Neural crest cell (in vitro differentiated cells): ENCODE measurements at places on chromosomes 4 and X.

GRCh38 chrX:20382518-20383297 is 116.0 kb upstream of the RPS6KA3 start:
- DNase-seq: no peak

DNA sequence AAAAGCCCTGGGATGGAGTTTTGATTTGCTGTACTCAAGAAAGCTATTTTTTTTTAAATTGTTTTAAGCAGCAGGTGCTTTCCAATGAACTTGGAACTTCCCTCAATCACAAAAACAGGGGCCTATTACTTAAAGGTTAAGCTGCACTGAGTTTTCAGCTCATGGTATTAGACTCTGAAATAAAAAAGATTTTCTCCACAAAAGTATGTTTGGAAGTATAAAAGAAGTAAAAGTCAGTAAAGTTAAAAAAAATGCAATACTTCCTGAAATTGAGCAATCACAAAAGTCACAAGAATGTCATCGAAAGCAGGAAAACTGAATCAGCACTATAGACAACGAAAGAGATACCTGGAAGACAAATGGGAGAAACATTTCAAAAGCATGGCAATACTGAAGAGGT is 38.9 kb upstream of the PLAC8 start:
- no peak for DNase-seq

DNA sequence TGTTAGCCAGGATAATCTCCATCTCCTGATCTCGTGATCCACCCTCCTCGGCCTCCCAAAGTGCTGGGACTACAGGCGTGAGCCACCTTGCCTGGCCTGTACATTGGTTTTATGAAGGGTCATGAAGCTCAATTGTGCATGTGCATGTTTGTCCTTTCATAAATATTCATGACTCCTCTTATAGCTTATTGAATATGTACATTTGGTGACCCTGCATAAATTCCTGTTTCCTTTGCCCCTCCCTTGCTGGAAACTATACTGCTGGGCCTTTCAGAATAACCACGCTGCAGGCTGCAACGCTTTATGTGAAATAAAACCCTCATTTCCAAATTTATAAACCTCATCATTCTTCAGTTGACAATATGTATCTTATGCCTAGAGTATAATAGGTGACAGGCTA is 978.0 kb upstream of the LCORL start:
- DNase-seq: no peak

DNA sequence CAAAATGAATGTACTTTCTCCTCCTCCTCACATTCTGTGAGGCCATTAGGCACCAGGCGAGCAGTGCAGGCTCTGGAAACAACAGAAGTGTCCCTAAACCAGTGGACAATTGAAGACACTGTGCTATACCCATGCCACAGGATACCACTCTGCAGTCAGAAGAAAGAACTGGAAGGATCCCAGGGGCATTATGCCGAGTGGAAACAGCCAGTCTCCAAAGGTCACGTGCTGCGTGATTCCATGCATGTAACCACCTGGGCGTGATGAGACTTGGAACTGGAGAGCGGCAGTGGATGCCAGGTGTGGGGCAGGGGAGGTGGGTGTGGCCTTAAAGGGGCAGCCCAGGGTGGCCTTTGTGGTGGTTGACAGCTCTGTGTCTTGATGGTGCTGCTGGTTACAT is 139.4 kb downstream of the EVC2 start:
- no peak for DNase-seq

GRCh38 chr4:105542039-105542438 is 10.4 kb upstream of the ARHGEF38 start:
- DNase-seq: no peak

DNA sequence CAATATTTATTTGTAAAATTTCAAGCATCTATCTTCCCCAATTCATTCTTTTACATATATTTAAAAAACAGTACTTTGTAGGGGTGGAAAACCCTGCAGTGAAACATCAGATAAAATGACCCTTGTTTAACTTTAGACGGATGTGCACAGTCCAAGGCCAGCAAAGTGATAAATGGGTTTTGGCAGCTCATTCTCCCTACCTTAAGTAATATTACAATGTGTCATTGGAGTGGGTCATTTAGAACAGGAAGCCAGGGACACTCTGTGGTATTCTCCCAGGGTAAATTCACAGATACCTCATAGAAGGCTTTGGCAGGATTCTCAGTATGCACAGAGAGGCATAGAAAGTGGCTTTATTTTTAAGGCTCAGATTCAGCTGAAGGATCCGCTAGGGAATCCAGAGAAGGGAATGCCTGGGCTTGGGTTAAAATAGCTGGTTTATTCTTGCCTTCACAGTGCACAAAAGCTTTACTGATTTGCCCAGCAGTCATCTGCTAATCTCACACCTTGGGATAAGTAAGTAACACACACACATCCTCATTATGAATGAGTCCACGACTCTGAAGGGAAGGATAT is 206.7 kb downstream of the RASL11B start:
- DNase-seq: no peak

- peak; percentile 71 for DNase-seq
Measured at GRCh38 chrX:131633285-131633917, 89.5 kb downstream of the OR13H1 start.

DNA sequence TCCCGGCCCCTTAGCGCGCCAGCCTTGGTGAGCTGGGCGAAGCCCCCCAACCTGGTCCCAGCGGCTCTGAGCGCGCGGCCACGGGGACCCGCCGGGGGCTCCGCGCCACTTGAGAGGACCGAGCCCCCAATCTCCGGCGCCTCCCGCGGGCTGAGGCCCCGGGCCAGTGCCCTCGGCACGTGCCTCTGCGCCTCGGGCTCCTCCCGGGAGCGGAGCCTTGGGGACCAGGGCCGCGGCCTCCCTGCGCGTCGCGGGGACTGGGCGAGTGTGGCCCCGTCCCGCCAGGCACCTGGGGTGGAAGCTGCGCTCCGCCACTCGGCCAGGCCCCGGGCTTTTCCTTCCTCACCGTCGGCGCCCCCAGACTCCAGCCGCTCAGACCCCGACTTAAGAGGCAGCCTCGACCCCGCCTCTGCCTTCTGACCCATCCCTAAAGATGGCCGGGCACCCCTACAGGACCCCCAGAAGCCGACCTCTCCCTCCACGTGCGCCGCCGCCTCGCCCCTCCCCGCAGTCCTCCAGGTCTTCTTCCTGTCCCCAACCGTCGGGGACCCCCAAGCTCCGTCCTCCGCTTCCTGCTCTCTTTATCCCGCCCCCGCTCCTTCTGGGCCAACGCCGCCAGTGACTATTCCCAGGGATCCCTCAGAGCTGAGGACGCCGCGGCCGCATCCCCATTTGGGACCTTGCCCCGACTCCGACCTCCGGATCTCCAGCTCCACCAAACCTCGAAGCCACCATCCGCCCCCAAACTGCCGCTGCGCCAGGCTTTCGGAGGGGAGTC is 752 bp downstream of the ERAS start:
- no peak for DNase-seq

DNA sequence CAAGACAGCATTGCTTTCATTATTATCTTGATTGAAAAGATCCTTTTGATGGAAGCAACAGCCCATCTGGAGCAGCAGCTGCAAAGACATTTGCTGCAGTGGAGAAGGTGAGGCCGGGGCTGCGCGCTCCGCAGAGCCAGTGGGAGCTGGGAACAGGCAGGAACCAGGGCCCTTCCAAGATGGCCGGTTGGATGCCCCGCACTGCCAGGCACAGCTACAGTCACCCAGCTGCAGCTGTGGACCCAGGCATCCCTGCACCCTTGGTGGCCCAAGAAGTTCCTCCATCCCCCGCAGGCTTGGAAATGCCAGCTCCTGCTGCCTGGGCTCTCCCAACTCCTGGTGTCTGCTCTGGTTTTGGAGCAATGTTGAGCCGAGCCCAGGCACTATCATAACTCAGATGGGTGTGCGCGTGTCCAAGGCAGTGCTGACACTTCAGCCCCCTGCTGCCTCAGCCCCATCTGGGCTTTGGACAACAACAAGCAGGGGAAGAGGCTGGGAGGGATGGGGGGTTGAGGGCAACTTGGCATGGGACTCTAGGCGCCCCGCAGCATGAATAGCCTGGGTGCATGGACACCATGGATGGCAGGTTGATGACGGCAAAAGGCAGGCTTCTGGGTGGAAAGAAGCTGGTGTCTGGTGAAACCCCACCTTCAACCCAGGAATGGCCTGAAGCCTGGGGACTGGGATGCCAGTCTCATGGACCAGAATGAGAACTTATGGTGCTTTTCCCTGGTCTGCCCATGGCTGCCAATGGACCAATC is 371.8 kb downstream of the FSTL5 start:
- no peak for DNase-seq

GRCh38 chr4:139689093-139689722 is 23.6 kb downstream of the MGST2 start:
- DNase-seq: no peak

DNA sequence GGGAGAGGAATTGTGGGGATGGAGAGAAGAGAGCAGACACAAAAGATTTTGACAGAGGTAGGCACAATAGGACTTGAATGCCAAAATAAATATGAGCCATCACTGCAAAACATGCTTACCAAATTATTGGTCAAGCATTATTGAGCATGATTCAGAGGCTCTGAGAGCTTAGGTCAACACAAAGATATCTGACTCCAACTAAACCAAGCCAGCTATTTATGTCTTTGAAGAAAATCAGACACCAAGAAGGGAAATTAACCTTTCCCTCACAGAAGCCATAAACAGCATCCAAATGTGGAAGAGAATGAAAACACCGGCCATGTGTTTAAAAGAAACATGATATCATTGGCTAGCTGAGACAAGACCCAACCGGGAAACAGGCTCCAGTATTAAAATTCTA is 323.2 kb downstream of the RAB28 start:
- no peak for DNase-seq

DNA sequence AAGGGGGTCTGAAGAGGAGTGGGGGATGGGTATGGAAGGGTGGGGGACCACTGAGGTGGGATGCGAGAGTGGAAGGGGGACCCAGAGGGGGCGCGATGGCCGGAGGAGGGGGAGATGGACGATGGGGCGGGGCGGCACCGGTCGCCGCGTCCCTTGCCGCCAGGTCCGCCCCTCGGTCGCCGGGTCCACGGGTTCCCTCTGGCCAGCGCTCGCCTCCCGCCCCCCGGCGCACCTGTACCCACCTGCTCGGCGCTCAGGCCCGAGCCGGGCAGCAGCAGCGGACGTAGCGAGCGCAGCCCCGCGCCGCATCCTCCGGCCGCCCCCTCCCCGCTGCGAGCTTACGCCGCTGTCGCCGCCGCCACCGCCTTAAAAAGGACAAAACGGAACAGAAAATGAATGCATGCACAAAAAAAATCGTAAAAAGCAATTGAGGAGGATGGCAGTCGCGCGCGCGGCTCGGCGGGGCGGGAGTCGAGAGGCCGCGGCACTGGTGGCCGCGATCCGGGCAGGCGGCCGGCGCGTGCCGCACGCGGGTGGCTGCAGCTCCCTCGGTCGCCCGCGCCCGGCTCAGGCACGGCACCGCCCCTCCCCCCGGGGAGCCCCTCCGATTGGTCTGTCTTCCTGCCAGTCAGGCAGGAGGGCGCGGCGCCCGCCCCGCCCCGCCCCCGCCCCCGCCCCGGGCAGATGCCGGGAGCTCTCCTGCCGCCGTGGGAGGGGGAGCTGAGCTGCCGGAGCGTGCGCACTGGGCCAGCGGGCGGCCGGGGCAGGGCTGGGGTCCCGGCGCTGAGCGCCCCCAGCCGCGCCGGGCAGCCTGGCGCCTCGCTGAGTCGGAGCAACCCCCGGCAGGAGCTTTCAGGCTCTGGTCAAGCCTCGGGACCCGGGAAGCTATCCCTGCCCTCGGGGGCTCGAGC is at the start of gene JAKMIP1:
TSS of gene JAKMIP1 (minus strand) at position 539 of the 911 bp plus-strand sequence. CDS start 87,699 bp downstream, outside the sequence.
- peak; percentile 96 for DNase-seq

GRCh38 chr4:97110506-97110905 is 1032.8 kb downstream of the STPG2 start:
- no peak for DNase-seq

DNA sequence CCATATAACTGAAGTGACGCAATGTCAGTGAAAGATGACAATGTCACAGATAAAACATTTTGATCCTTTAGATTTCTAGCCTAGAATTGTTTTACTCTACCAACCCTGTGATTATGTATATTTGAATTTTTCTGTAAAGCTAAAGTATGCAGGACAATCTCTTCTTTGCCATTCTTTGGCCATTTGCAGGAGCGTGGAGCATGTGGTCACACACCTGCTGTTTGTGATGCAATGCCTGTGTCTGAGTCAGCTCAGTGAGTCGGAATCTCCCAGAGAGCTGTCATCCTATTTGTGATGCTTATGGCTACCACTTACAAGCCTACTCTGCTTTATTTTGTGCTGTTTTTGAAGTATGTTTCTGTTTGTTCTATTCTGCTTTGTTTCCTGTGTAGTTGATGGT is 214.5 kb downstream of the NAF1 start:
- no peak for DNase-seq

- DNase-seq: no peak
Measured at GRCh38 chr4:13248621-13249298, 235.4 kb downstream of the RAB28 start.

GRCh38 chr4:26171941-26172340 is 148.9 kb upstream of the RBPJ start:
- DNase-seq: no peak

GRCh38 chr4:6620296-6620695 is 20.2 kb upstream of the MRFAP1 start:
- DNase-seq: no peak

DNA sequence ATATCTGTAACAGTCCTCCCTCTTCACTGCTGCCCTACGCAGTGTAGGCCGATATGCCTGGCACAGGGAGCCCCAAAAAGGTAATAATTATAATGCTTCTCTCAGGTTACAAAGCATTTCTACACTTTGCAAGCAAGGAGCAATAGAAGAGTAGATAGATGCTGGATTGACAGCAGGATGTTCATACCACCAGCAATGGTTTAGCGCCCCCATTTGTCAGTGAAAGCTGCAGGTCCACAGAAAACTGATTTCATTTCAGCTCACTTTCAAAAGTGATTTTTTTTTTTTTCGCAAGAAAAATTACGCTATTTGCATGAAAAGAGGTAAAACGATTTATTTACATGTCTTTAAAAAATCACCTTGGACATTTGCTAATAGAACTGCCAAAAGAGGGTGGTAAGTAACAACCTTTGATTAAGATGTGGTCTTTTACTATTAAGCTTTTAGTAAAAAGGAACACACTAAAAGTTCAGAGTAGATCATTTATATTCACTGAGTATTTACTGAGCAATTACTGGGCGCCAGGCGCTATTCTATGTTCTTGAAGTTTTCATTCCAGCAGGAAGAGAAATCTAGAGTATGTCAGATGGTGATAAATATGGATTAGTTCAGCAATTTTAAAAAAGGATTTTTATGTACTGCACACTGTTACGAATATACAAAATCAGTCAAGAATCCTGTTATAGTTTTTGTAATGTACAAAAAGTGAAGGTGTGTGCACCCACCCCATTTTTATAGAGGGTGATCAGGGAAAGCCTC is 34.4 kb downstream of the HPF1 start:
- no peak for DNase-seq

DNA sequence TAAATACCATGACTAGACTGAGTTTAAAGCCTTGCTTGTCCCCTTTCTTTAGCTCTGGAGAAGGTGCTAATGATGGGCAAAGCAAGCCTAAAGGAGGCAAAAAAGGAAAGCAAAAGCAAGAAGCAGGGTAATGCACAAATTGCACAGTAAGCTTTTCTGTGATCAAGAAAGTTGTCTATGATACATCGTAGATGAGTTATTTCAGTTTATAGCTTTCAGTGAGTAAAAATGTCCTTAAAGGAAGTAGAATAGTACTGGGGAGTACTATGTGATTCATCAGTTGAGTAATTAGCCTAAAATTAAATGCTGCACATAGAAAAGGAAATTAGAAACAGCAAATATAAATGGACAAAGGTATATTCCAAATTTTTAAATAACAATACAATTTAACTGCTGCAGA is 50.2 kb upstream of the PDE5A start:
- no peak for DNase-seq
